ENCODE measurements at places on chromosomes 4 and X.

- H3K4me1 ChIP-seq: no peaks in the 10 kb centered on the region
- no peaks in the 10 kb centered on the region for H3K27me3 ChIP-seq
- H3K4me3 ChIP-seq: no peak overlapping the region
- no peaks in the 10 kb centered on the region for H3K36me3 ChIP-seq
- H3K27ac ChIP-seq: no peak overlapping the region
Observed at GRCh38 chr4:138087066-138087719, 155.0 kb downstream of the SLC7A11 start.

DNA sequence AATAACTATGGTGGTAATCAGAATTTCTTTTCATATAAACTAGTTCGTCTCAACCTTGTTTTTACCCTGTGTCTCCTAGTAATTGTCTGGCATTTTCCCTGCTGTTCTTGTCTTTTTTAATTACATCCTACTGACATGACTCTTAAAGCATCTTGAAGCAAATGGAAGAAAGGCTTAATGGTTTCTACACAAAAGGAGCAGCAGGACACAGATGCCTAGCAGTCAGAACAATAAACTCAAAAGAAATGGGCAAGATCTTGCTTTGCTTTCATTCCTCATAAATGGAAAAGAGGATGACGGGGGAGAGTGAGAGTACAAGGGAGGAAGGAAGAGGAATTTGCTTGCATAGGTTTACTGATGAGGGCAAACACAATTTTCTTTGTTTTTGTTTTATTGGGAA is 293.2 kb upstream of the EMCN start:
- no peaks in the 10 kb centered on the region for H3K4me1 ChIP-seq
- H3K27me3 ChIP-seq: peaks cover 1% of the 10 kb centered on the region
- no peaks in the 10 kb centered on the region for H3K36me3 ChIP-seq
- H3K4me3 ChIP-seq: no peak overlapping the region
- no peak overlapping the region for H3K27ac ChIP-seq

DNA sequence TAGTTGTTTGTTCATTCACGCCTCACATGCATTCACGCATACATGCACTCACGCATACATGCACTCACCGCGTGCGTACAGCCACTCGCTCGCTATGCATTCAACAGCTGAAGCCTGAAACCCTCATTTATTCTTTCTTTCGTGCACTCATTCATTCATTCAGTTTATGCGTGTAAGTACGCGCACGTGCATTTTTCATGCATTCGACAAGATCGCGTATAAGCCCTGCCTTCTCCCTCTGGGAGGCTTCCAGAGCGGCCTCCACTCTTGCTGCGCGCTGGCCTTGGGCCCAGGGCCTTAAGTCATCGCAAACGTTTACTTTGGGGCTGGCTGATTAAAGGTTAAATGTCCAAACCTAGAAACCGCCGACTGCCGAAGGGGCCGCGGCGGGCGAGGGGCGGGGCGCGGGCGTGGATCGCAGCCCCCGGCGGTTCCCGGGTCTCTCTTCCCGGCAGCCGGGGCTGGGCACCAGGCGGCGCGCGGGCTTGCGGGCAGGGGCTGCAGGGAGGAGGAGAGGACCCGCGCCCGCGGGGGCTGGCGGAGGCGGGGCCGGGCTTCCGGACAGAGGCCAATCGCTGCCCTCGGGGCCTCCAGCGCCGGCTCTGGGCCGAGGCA is at the start of gene GYG2:
Gene GYG2, plus strand, starts transcription at position 587 of the 615 bp plus-strand sequence. CDS start 1,259 bp downstream, outside the sequence.
- no peak within 1 kb of the TSS for H3K27ac ChIP-seq
- no peaks in the 10 kb centered on the region for H3K36me3 ChIP-seq
- DNase-seq: no peak
- H3K4me1 ChIP-seq: no peaks in the 10 kb centered on the region
- H3K27me3 ChIP-seq: peaks cover 5% of the 10 kb centered on the region

GRCh38 chrX:42028109-42028508 is 104.8 kb upstream of the CASK start:
- no peak overlapping the region for H3K27ac ChIP-seq
- H3K36me3 ChIP-seq: no peaks in the 10 kb centered on the region
- DNase-seq: no peak
- H3K27me3 ChIP-seq: peaks cover 4% of the 10 kb centered on the region
- no peak overlapping the region for H3K4me3 ChIP-seq

- no peak for DNase-seq
- H3K4me1 ChIP-seq: no peaks in the 10 kb centered on the region
- no peak overlapping the region for H3K4me3 ChIP-seq
- H3K36me3 ChIP-seq: no peaks in the 10 kb centered on the region
- H3K27ac ChIP-seq: no peak overlapping the region
Observed at GRCh38 chr4:76376534-76376933, 44.4 kb downstream of the CCDC158 start.

DNA sequence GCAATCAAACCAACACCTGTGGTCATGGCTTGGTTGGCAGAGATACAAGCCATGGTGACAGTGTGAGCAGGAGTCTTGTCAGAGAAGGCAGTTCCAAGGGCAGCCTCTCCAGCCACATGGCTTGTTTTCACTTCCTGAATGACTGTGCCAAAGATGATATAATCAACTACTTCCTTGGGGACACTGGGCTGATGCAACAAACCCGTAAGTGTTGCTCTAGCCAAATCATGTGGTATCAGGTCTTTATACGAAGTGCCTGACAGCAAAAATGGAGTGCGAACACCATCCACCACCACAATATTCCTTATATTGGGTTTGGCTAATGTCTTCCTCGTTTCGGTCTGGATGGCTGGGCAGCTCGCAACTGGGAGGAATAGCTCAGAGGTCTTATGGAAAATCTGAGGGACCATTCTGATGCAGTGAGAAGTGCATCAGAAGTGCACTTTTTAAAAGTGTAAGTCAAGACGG is 922.0 kb downstream of the NLGN4X start:
- H3K4me1 ChIP-seq: no peaks in the 10 kb centered on the region
- no peak overlapping the region for H3K27ac ChIP-seq
- no peaks in the 10 kb centered on the region for H3K27me3 ChIP-seq
- no peak overlapping the region for H3K4me3 ChIP-seq

- H3K36me3 ChIP-seq: no peaks in the 10 kb centered on the region
- H3K4me3 ChIP-seq: no peak overlapping the region
- peaks cover 2% of the 10 kb centered on the region for H3K27me3 ChIP-seq
Observed at GRCh38 chr4:35934320-35934981, 309.9 kb downstream of the ARAP2 start.

DNA sequence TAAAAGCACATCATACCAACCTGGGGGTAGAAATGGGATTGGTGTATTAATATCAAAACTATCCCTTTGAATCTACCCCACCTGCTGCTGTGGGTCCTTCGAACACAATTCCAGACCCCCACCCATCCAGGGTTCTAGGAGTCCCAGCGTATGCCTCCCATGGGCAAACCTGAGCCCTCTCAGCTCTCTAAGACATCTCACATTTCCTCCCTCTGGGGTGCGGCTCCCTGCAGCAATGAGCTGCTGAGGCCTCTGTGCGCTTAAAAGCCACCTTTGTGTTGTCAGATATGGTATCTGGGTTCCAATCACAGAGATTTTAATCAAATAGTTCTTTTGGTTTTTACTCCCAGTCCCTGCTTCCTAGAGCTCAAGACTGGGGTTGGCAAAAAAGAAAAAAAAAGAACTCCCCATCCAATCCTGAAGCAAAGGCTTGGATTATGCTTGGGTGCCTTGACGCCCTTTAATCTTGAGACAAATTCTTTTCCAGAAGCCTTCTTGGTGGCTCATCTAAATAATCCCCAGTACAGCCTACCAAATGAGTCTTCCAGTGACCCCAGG is 37.5 kb upstream of the NOCT start:
- peaks cover 4% of the 10 kb centered on the region for H3K27me3 ChIP-seq
- no peak overlapping the region for H3K4me3 ChIP-seq
- H3K36me3 ChIP-seq: no peaks in the 10 kb centered on the region
- no peak for DNase-seq

- no peak overlapping the region for H3K4me3 ChIP-seq
- H3K27ac ChIP-seq: no peak overlapping the region
- H3K36me3 ChIP-seq: no peaks in the 10 kb centered on the region
- peaks cover 2% of the 10 kb centered on the region for H3K27me3 ChIP-seq
- H3K4me1 ChIP-seq: no peaks in the 10 kb centered on the region
- no peak for DNase-seq
Observed at GRCh38 chrX:130482871-130483270, 81.1 kb downstream of the RBMX2 start.

DNA sequence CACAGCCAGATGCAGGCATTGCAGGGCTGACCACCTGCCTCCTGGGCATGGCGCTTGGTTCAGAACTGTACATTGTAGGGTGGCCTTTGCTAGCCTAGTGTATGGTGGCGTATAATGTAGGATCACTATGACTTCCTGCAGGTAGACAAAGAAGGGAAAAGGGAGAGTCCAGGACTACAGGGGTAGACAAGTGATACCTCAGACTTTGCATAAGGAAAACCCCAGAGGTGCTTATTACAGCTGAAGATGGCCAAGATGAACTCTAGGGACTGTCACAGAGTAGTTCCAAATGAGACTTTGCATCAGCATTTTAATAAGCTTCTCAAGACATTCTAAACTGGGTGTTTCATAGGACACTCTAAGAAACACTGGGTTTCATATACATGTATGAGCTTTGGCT is 116.4 kb upstream of the PUDP start:
- H3K36me3 ChIP-seq: peaks cover 30% of the 10 kb centered on the region
- no peak overlapping the region for H3K27ac ChIP-seq
- no peaks in the 10 kb centered on the region for H3K4me1 ChIP-seq
- DNase-seq: no peak

- no peak overlapping the region for H3K27ac ChIP-seq
- H3K4me1 ChIP-seq: peaks cover 14% of the 10 kb centered on the region
- H3K36me3 ChIP-seq: no peaks in the 10 kb centered on the region
- H3K27me3 ChIP-seq: peaks cover 11% of the 10 kb centered on the region
Observed at GRCh38 chr4:89837385-89837992, 528 bp upstream of the SNCA start.

- no peak overlapping the region for H3K27ac ChIP-seq
- H3K4me3 ChIP-seq: no peak overlapping the region
- no peak for DNase-seq
Observed at GRCh38 chr4:165726831-165727230, 146.2 kb upstream of the TLL1 start.

DNA sequence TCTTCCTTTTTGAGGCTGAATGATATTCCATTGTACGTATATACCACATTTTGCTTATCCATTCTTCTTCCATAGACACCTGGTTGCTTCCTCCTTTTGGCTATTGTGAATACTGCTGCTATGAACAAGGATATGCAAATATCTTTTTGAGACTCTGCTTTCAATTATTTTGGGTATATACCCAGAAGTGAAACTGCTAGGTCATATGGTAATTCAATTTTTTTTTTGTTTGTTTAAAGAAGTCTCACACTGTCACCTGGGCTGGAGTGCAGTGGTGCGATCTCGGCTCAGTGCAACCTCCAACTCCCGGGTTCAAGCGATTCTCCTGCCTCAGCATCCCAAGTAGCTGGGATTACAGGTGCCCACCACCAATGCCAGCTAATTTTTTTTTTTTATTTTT is 75.3 kb downstream of the METTL14 start:
- H3K4me3 ChIP-seq: no peak overlapping the region
- peaks cover 34% of the 10 kb centered on the region for H3K36me3 ChIP-seq
- H3K4me1 ChIP-seq: no peaks in the 10 kb centered on the region

DNA sequence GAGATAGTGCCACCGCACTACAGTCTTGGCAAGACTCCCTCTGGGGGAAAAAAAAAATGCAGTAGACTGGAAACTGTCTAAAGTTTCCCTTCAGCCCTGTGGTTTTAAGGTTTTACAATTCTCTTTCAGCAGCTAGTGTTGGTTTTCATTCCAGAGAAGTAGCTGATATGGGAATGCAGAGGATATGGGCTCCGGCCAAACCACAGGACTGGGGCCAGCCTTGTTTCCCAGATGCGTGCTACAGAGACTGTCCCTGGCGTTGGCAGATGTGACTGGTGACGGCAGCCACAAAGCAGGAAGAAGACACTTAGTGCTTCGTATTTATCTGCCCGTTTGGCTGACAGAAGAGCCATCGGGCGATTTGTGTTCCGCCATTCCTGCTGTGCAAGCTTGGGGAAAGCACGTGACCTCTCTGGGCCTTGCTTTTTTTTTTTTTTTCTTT is 43.2 kb downstream of the ZBTB49 start:
- no peak overlapping the region for H3K27ac ChIP-seq
- H3K4me1 ChIP-seq: peaks cover 6% of the 10 kb centered on the region
- H3K4me3 ChIP-seq: no peak overlapping the region
- H3K27me3 ChIP-seq: no peaks in the 10 kb centered on the region
- DNase-seq: no peak
- no peaks in the 10 kb centered on the region for H3K36me3 ChIP-seq

DNA sequence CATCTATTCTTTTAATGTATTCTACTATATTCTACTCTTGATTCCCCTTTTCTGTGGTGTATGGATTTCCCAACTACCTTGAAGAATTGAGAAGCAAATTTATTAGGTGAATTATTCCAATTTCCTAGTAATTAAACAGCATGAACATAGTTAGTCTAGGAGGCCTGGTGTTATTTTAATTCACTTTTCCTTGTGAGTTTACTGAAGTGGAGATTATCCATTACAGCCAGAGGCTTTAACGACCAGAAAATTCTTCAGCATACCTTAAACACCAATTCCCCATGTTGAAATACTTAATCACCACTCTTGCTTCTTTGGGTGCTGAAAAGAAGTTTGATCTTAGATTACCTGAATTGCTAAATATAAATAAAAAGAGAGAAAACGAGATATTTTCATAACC is 29.4 kb downstream of the FAT4 start:
- no peak overlapping the region for H3K4me3 ChIP-seq
- H3K27ac ChIP-seq: no peak overlapping the region
- H3K27me3 ChIP-seq: no peaks in the 10 kb centered on the region
- no peaks in the 10 kb centered on the region for H3K4me1 ChIP-seq
- no peak for DNase-seq

DNA sequence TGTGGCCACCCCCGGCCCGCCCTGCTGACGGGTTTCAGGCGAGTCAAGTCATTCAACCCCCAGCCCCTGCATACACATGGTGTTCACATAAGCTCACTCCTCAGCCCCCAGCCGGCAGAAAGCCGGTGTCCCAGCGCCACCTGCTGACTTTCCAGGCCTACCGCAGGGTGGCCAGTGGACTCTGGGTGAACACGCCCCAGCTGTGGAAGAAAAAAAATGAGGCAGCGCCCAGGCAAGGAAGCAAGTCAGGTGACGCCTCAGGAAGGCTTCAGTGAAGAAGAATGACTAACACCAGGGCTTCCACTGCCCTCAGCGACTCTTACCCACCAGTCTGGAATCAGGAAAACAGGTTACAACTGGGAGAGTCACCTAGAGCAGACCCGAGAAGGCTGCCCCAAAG is 15.8 kb downstream of the BCAP31 start:
- peaks cover 4% of the 10 kb centered on the region for H3K36me3 ChIP-seq
- H3K27ac ChIP-seq: no peak overlapping the region
- DNase-seq: no peak
- no peaks in the 10 kb centered on the region for H3K27me3 ChIP-seq
